ENCODE measurements at places on chromosomes 11 and 22. TPM values are rescaled to one million over a fixed set of nuclear protein-coding genes. Genes with fewer than 3 reads are reported as not detected.

The TMEM191B gene
- total RNA-seq: 2.3 TPM

The GPR83 gene
- 0.22 TPM for total RNA-seq

The RAC2 gene
- total RNA-seq: not detected

The CSF2RB gene
- not detected for total RNA-seq

The AP5B1 gene
- total RNA-seq: 10.6 TPM

Measured in A549 treated with RU486 at 1 μM for 4 hours (cell line).